ENCODE measurements at places on chromosomes 7 and 10.

- no peak for DNase-seq
Measured at GRCh38 chr10:61812052-61812721, 89.3 kb upstream of the ARID5B start.

GRCh38 chr10:55287346-55287745 lies 486.3 kb upstream of the PCDH15 start:
- DNase-seq = no peak

- DNase-seq = no peak
Measured at GRCh38 chr7:106376026-106376799, 91.4 kb upstream of the NAMPT start.

- no peak for DNase-seq
Measured at GRCh38 chr10:32950591-32951108, 7.4 kb downstream of the ITGB1 start.

DNA sequence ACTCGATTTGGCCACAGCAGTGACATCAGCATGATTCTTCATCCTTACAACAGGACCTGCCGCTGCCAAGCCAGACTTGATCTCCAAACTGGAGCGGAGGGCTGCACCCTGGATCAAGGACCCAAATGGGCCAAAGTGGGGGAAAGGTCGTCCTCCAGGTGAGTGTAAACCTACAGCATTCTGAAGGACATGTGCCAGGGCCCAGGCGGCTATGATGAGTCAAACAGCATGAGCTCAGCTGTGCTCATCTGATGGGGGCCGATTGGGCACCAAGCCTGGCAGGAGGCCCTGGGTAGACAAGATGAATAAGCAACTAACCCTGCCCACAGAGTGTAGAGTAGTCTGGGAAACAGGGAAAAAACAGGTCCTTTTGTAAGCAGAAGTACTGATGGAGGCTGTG lies 14.4 kb upstream of the ATP6V0E2 start:
- no peak for DNase-seq

DNA sequence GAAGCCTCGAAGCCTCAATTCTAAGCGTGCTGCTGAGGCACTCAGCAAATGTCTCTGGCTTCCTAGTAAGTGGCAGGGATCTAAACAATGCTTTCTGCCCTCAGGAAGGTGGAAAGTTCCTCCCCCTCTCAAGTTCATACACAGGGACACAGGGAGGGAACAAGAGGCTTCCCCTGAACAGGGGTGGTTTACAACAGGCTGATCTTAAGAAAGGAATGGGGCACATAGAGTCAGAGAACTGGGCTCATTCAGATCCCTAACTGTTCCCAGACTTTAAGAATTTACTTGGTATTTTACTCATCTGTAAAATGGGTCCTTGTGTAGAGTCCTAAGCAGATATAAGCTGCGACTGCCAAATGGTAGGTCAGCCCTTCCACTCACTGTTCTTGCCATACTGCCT lies 2.5 kb downstream of the TNS3 start:
- DNase-seq = no peak

- no peak for DNase-seq
Measured at GRCh38 chr7:156547884-156548561, 92.6 kb upstream of the RNF32 start.

GRCh38 chr10:22693371-22693784 lies 21.0 kb downstream of the PIP4K2A start:
- DNase-seq = no peak

DNA sequence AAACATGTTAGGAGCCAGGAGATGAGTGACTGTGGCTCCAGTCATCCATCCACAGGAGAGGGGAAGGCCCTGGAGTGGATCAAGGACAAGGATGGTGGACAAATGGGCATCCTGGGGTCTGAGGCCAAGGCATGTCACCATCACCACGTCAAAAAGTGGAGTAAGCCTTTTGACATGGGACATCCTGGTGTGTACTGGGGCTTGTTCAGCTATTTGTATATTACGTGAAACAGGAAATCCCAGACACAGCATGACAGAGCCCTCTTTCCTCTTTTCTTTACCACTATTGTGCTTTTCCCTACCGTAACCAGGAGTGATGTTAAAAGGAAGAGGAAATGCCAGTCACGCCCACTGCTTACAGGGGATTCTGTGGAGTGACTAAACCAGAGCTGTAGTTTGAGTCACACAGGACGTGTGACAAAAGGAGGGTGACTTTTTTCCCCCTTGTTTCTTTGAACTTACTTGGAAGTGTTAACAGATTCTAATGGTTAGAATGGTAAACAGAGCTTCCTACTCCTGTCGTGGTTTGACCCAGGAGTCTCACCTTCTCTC lies 15.4 kb downstream of the ACSL5 start:
- no peak for DNase-seq

GRCh38 chr10:85995791-85996190 lies 370.8 kb downstream of the GRID1 start:
- DNase-seq = no peak

- no peak for DNase-seq
Measured at GRCh38 chr10:87920538-87920937, 57.1 kb downstream of the PTEN start.

- DNase-seq = no peak
Measured at GRCh38 chr10:126331101-126331500, 57.2 kb downstream of the ADAM12 start.

DNA sequence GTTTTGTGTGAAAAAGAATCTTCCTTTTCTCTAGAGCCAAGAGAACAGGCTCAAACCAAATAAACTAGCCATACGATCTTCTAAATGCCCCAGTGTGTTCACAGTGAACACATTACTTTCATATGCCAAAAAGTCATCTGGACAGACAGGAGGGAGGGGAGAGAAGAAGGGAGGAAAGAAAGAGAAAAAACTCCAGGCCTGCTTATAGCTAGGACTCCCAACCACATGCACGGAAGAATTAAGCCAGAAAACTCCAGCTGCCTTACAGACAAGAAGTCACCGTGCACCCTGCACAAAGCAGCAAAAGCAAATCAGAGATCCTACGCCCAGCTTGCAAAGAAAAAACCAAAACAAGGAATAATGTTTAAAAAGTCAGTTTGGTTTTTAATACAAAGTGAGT lies 34.3 kb downstream of the SNX8 start:
- DNase-seq = no peak

GRCh38 chr10:73251683-73252444 lies 580 bp downstream of the MRPS16 start:
- DNase-seq = no peak

DNA sequence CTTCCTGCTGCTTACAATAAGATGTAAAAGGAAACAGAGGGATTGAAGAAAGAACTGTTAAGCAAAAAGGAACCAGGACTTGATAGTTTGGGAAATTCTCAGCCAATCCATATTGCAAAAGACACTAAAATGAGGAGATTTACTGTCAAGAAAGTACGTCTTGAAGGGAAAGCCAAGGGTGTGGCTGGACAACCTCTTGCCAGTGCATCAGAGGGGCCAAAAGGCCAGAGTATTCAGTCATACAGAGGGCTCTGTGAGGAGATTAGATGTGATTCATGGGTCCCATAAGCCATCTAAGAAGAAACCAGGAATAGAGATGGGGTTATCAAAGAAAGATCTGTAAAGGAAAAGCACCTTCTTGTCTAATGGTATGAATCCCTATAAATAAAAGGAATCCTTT lies 25.4 kb upstream of the NPVF start:
- DNase-seq = no peak

DNA sequence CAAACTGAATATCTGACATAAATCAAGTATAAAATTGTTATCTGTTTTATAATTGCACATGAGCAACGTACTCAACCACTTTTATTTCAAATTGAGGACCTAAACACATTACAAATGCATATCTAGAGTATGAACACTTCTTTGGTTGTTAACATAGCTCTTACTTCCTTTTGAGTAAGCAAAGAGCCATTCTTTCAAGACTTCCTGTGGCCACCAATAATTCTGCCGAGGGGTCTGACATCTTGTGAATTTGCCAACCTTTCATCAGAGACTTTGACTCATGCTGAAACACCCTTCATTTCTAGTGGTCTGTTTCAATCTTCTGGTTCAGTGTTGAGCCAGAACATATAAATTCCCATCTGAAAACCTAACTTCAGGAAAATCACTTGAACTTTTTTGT lies 59.4 kb downstream of the CDK14 start:
- DNase-seq = no peak

- DNase-seq = no peak
Measured at GRCh38 chr10:52056291-52056690, 257.8 kb upstream of the DKK1 start.

- DNase-seq = no peak
Measured at GRCh38 chr7:34090816-34091215, 185.5 kb downstream of the BMPER start.

- DNase-seq = no peak
Measured at GRCh38 chr10:62243647-62243997, 25.0 kb downstream of the RTKN2 start.

DNA sequence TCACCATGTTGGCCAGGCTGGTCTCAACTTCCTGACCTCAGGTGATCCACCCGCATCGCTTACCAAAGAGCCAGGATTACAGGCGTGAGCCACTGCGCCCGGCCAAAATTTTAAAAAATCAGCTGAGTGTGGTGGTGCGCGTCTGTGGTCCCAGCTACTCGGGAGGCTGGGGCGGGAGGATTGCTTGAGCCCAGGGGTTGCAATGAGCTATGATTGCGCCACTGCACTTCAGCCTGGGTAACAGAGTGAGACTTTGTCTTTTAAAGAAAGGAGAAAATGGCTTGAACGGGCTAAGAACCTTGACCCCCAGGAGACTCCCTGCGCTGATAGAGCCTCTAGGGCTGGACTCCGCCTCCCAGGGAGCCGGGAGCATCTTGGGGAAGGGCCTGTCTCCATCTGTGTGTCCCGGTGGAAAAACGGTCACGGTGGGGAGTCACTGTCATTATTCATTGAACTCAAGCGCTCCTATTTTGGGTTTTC lies 760 bp upstream of the KCTD7 start:
- no peak for DNase-seq

GRCh38 chr10:88893611-88894010 lies 13.6 kb downstream of the STAMBPL1 start:
- DNase-seq = no peak

DNA sequence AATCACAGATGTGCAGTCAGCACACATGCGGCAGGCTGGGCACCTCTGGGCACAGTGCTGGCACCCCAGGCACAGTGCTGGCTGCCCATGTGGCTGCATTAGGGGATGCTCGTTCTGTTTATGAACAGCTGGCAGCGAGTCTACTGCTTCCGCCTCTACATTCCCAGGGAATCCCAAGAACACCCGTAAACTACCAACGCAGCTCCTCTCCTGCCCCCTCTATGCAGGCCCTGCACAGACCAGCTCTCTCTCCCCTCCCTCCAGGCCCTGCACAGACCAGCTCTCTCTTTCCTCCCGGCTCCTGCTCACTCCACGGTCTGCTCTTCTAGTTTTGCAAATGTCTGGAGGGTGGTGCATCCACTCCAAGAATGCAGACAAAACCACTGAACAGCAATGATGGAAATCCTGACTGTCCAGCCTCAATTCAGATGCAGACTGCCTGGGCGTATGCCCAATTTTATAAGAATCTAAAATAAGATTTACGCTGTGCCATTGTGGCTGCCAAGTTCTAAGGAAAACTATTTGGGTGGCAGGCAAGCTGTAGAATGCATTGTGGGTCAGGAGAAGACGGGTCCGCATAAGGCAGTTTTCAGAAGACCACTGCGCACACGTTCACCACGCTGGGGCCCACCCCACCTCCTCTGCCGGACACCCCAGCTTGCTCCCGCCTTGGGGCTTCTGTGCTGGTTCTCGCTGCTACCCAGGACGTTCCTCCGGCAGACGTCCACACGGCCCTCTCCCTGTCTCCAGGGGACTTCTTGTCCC lies 234.6 kb downstream of the ZMYND11 start:
- DNase-seq = no peak

GRCh38 chr7:114190387-114190786 lies 224.2 kb upstream of the FOXP2 start:
- DNase-seq = no peak

- DNase-seq = no peak
Measured at GRCh38 chr10:116763440-116763839, 21.1 kb upstream of the HSPA12A start.

DNA sequence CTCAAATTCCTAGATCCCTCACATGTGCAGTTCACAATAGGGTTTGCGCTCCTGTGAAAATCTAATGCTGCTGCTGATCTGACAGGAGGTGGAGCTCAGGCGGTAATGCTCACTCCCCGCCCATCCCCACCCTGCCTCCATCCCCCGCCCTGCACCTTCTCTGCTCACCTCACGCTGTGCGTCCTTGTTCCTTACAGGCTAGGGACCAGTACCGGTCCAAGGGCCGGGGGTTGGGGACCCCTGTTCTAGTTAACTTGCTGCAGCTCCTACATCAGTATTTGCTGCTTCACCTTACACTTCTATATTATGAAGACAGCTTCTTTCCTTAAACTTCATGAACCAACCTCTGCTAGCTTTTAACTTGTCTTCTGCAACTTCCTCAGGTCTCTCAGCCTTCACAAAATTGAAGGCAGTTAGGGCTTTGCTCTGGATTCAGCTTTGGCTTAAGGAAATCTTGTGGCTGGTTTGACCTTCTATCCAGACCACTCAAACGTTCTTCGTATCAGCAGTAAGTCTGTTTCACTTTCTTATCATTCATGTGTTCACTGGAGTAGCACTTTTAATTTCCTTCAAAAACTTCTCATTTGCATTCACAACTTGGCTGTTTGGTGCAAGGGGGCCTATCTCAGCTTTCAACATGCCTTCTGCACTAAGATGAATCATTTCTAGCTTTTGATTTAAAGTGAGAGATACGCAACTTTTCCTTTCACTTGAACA lies 1.7 kb upstream of the TNKS2 start:
- no peak for DNase-seq

- DNase-seq = no peak
Measured at GRCh38 chr10:51321980-51322379, 247.7 kb downstream of the PRKG1 start.

GRCh38 chr7:123435080-123435700 lies 99.2 kb downstream of the IQUB start:
- no peak for DNase-seq

GRCh38 chr7:12475362-12476063 lies 71.8 kb upstream of the VWDE start:
- no peak for DNase-seq

DNA sequence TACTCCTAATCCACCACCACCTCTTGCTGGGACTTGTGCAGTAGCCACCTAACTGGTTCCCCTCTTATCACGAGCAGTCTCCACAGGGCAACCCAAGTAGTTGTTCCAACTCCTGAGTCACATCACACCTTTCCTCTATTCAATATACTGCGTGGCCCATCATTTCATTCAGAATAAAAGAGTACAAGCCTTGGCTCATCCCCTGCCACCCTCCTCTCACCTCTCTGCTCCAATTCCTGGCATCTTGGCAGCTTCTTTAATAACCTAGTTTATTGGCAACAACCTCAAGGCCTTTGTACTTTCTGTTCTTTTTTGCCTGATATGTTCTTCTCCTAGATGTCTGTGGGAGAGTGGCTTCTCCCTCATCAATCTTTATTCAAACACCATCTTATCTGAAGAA lies 199.4 kb downstream of the KIAA1217 start:
- no peak for DNase-seq

GRCh38 chr10:6010569-6010968 lies 33.2 kb upstream of the IL15RA start:
- DNase-seq = no peak

- no peak for DNase-seq
Measured at GRCh38 chr10:93565446-93565845, 1.0 kb upstream of the FFAR4 start.
